NB4 (cell line): ENCODE measurements at places on chromosomes 6 and 20.

DNA sequence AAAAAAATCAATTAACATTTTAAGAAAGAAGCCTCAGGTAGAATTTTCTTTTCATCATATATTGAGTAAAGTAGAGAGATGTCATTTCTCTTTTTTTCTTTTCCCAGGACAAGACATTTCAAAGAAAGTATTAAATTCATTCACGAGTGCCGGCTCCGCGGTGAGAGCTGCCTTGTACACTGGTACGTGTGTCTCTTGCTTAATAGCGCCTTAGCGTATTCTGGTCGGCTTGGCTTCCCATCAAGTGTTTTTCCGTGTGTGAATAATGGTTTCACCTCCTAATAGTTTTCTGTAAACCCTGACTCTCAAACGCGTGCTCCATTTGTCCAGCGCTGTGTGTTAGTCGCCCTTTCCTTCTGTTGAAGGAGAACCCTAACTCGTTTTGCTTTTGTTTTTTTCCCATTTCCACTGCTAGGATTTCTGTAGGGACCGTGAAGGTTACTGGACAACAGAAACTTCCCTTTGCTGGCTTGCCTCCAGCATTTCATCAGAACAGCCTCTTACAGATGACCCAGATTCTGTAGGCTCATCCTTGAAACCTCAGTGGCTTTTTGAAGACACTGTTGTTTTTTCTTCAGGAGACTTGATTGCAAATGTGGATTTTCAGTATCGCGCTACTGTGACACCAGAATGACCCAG lies 45.7 kb upstream of the IRF4 start:
- DNase-seq, result no peak

DNA sequence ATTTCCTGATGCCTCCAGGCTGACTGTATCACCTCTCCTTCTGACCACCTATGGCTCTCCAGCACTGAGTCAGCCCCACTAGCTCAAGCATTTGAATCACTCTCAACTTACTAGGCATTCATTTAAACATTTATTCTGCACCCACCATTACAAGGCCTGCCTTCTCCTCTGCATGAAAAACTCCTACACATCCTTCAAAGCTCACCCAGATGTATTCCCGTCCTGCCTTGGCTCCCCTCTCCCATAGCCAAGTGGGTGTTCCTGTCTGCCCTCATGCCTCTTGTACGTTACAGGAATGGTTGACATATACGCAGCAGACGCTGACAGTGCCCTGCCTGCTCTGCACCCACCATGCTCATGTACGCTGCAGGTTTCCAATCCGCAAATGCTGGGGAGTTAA lies 21.6 kb downstream of the KCNK17 start:
- DNase-seq, result no peak

DNA sequence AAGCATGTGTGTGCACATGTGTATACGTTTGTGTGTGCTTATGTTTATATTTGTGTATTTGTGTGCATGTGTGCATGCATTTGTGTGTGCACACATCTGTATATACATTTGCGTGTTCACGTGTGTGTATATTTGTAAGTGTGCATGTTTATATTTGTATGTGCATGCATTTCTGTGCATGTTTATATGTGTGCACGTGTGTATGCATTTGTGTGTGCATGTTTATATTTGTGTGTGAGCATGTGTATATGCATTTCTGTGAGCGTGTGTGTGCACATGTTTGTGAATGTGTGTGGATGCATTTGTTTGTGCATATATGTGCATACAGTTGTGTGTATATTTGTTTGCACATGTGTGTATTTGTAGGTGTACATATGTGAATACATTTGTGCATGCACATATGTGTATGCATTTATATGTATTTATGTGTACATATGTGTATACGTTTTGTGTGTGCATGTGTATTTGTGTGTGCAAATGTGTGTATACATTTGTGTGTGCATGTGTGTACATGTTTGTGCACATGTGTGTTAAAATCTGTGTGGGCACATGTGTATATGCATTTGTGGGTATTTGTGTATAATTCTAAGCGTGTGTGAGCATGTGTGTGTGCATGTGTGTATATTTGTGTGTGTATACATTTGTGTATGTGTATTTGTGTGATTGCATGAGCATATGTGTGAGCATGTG lies 140.4 kb upstream of the AFDN start:
- DNase-seq, result no peak

DNA sequence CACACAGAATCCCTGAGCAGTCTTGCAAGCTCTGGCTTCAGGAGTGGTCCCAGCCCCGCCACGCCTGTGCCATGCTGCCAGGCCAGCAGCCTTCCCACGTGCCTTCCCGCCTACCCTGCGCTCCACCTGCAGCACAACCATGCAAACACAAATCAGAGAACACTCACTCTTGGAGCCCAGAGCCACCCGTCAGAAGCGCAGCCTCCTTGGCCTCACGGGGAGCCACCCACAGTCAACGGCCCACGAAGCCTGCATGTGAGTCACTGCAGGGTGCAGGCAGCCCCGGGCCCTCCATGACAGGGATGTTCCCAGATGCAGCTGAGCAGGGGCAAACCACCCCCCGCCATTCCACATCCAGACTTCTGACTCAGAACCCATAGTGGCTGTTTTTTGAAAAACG lies 217.0 kb downstream of the DLL1 start:
- no peak for DNase-seq

DNA sequence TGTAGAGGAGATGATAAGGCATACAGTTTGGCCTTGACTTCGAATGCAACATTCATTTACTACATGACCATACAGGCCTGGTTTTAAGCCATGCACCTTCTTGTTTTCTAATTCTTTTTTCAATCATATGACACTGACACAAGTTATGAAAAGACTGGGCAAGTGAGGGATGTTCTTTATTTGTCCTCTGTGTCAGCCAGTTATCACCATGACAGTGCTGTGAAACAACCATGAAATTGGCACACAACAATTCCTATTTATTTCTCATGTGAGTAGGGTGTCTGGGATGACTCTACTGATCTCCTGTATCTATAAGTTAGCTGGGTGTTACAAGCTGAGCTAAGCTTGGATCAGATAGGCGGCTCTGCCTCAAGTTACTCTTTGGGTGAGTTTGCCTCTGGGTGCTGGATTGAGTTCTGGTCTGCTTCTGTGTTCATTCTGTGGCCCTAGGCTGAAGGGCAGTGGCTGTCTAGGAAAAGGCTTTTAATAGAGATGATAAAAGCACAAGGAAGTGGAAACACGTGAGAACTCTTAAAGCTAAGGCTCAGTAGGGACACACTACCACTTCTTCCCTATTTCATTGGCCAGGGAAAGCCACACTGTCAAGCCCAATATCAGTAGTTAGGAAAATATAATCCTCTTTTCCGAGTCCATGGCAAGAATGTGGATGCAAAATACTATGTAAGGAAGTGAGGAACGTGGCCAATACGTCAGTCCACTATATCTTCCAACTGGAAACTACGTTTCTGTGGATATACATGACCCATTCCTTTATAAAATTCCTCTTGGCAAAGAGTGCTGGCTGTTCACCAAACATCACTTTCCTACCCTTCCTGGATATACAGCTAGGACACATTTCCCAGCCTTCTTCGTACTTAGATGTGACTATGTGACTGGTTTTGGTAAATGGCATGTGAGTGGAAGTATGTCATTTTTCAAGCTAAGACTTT lies 126.2 kb upstream of the RNF24 start:
- DNase-seq, result no peak
